Muscle of arm (tissue), 14 donors: ENCODE measurements at places on chromosomes 1 and 21. TPM values are rescaled to one million over a fixed set of nuclear protein-coding genes. Genes with fewer than 3 reads are reported as not detected.

- DNase-seq: peak; percentile 45
These were observed 70.4 kb upstream of the TARDBP start for GRCh38 chr1:10941891-10942541.

GRCh38 chr21:43193651-43194302 is 25.0 kb downstream of the CRYAA start:
- DNase-seq: no peak

DNA sequence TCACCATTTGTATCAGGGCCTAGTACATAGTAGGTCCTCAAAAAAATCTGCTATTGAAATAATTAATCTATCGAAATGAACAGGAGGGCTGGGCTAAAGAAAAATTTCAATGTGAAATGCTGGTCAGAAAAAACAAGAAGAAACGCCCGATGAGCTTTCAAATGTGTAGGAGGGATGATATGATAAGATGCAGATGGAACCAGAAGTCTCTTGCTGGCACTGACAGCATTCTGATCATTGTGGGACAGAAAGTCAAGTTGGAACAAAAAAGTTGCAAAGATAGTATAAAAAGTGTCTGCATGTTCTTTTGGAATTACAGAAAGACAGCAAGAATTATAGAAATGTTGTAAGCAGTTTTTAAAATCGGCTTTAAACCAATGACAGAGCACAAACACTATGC is 11.1 kb downstream of the G0S2 start:
- DNase-seq: no peak

GRCh38 chr1:238409191-238409850 is 518.6 kb upstream of the ZP4 start:
- DNase-seq: peak; percentile 8

DNA sequence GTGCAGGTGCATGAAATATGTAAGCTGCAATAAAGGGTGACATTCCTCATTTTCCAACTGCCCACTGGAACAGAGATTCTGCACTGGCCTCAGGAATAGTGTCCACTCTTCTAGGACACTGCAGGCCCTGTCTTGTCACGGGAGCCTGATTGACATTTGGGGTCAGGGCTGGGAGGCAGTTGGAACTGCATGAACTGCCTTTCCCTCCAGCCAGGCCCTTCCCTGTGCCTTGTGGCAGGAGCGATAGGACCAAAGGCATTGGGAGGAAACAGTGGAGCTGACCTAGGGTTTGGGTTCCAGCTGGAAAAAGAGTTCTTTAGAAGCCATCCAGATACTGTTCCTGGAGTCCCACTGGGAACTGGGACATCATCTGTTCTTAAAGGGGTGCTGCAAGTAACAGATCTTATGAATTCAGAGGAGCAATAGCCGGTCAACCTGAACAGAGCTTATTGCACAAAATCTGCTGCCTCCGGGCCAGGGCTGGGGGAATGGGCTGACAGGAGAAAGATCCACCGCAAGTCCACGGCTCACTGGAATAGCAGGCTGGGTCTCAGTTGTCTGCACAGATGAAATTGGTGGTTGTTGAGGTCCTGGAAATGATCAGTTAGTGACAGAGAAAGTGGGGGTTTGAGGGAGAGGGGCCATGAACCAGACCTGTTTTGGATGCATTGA is 451.7 kb downstream of the CAMTA1 start:
- no peak for DNase-seq

DNA sequence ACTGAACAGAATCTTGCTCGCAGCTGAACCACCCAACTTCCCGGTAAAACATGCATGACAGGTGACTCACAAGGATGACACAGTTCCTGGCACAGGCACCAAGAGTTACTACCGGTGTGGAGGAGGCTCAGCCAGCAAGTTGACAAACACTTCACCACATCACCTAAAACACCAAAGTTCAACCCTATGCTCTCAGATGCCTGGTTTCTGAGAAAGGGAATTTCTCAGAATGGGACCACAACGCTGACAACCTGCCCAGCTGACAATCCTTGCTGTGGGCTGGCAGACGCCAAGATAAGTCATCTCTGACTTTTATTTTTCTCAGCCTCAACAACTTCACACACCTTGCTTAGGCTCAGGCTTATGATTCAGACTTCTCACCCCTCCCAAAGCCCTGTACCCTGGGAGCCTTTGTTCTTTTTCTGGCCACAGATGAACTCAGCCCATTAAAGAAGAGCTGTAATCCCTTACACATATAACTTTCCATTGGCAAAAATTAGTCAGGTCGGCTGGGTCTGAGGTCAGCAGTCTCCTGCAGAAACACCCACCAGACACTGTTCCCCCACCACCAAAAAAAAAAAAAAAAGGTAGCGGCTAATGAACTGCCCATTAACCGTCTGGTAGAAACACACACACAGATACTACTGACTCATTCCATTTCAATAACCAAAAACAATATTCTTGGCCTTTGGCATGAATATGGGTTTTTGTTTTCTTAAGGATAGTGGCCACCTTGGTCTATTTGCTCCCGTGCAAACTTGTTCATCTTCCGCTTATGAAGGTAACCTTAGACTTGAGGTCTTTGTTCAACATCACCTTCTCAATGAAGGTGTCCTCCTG is 10.8 kb upstream of the TIAM1 start:
- no peak for DNase-seq

- no peak for DNase-seq
These were observed 1.9 kb downstream of the DDAH1 start for GRCh38 chr1:85462931-85463649.

- no peak for DNase-seq
These were observed 38.7 kb downstream of the ELF3 start for GRCh38 chr1:202049129-202049528.

FAAP20 gene
- 26.8 TPM for polyA plus RNA-seq

ATP1A2 gene
- polyA plus RNA-seq: 109 TPM
